ENCODE measurements at places on chromosomes 7 and 10. TPM values are rescaled to one million over a fixed set of nuclear protein-coding genes. Genes with fewer than 3 reads are reported as not detected.

SPDYE9 gene
- total RNA-seq, result not detected

TAS2R39 gene
- total RNA-seq, result not detected

- DNase-seq, result no peak
Measured at GRCh38 chr7:85710960-85711359, 524.1 kb upstream of the SEMA3D start.

ADAM22 gene
- total RNA-seq, result 3.7 TPM

DNA sequence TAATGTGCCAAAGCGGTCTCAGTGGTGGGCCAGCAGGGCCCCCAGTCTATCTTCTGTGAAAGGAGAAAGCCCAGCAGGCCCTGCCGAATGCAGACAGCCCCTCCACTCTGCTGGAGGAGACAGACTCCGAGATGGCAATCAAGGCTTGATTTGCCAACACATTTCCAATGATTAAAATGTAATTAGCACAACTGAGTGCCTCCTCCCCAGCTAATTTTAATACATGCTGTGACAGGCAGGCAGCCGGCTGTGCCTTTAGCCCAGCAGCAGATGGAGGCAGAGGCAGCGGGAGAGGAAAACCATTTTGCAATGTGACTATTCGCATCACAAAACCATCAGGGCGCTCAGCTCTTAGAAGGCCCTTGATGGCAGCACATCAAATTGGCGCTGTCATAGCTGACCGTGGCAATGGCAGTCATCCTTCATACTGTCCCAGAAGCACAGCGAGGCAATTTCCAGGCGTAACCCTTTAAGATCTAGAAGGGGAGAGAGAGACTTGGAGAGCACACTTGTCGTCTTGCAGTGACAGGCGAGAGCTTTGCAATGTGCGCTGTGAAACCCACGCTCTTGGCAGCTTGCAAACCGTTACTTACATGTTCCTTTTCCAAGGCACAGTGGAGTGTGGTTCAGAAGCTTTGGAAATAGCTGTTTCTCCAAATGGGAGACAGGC is 714.8 kb upstream of the GALNT17 start:
- no peak for DNase-seq
